ENCODE measurements at places on chromosomes 16 and 17.

DNA sequence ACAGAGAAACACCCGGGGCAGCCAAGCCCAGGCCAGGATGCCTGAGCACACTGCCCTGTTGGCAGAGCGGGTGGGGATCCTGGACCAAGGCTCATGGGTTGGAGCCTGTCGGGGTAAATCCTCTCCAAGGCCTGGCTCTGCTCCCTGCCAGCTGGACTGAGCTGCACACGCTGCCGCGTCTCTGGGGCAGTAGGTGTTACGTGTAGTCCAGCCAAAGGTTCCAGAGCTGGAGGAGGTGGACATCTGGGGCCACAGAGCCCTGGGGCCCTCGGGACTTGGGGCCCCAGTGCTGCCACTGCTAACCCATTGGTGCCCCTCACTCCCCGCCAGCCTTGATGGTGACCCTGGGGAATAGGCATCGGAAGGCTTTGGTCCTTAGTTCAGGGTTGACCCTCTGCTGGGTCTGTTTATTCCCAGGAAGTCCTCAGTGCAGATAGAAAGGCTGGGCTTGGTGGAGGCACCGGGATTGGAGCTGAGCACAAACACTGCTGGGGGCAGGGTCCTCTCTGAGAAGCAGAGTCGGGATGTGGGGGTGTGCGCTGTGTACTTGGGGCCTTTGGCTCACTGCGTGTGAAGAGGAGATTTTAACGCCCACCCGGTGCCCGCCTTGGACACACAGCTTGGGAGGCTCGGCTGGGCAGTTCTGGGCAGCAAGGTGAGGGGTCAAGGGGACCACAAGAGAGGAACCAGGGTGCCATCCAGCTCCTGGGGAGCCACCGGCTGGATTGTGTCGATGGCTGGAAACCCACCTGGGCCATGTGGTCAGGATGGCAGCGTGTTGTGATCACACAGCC is 16.3 kb upstream of the CBX4 start:
- DNase-seq, result no peak

DNA sequence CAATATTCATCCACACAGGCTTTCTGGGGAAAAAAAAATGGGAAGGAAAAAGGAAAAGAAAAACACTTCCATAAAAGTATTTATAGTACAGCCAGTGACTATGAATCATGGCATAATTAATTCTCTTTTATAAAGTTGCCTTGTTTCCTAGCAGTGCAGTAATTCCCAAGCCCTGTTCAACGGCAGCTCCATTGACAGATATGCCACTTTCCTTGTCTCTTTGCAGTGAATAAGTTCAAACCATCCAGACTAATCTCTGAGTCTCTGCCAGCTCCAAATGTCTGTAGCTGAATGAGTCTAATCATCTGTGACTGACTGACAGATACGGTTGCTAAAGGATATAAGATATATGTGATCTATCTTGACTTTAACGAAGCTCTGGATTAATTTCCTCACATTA is 52.9 kb upstream of the KCNJ16 start:
- DNase-seq, result no peak

GRCh38 chr17:77027271-77027889 is 113.4 kb upstream of the SEC14L1 start:
- no peak for DNase-seq

DNA sequence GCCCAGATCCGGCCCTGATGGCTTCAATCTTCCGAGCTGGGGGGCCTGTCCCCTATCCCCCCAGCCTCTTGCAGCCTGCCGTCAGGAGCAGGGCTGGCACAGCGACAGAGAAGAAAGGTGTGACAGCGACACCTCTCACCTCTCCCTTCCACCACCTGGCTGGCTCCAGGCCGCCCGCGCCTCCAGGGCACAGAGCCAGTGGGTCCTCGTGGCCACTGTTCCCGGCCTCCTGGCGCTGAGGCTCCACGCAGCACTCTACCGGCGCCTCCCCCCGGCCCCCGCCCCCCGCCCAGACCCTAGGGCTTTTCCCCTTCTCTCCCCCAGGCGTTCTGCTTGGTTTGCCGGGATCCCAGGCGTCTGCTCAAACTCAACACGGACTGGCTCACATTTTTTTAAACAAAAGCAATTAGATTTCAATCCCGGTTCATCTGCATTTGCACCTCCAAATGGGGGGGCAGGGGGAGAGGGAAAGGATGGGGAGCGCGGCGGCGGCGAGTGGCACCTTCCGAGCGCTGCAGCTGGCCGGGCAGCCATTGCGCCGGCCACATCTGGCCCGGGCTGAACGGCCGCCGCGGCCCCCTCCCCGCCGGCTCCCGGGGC is 12.8 kb upstream of the CBX8 start:
- no peak for DNase-seq

DNA sequence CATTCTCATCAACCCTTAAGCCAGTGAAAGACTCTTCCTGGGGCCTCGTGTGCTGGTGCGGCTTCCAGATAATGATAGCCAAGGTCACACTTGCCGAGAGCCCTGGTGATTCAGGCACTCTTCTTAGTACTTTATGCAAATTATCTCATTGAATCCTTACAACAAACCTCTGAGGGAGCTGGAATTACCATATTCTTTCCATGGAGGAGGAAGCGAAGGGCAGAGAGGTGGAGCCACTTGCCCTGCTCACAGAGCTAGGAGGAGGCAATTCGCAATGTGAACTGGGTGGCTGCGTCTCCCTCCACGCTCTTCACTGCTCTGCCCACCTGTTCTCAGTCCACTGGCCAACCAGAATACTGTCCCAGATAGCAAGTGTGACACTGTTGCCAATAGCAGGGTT is 409.7 kb downstream of the SNX29 start:
- DNase-seq, result no peak

DNA sequence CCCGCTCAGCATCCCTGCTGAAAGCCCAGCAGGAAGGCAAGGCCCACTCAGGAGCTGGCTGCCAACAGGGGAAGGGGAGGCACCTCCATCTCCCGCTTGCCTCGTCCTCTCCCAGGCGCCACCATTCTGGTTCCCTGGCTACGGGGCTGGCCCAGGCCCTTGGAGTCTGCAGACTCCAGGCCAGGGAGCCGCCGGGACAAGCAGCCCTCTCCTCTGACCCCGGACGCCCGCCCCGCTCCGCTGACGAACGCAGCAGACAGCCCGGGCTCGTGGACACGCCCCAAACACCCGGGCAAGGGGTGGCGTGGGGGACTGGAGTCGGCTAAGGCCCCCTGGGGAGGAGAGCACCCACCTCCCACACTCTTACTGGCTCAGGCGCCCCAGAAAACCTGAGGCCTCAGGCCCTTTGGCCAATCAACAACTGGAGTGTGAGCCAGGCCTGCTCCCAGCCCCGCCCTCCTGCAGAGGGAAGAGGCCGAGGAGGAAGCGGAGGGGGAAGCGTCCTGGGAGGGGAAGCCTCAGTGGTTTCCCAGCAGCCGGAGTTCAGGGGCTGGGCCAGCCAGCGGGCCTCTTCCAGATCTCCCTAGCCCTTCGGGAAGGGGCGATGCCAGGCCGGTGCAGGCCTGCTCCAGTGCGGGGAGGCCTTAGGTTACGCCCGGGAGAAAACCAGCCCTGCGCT is 4.2 kb downstream of the MNT start:
- no peak for DNase-seq

DNA sequence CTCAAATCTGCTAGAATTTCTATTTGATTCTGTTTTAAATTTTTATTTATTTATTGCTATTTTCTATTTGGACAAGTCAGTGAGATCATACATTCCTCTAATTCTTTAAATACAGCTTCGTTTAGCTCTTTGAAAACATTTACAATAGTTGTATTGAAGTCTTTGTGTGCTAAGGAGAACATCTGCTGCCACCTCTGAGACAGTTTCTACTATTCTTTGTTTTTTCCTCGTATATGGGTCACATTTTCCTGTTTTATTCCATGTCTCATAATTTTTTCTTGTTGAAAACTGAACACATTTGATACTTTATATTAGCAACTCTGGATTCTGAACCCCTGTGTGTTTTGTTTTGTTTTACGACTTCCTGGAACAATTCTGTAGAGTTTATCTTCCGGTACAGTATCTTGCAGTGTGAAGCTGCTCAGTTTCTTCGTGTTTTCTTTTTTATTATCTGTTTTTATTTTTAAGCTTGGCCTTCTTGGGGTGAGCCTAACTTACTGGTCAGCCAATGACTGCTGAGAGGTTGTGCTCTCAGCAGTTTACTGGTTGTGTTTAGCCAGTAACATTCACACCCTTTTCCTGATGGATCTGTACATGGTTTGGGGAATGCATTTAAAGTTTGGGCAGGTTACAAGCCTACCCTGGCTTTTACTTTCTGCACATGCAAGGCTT is 99.0 kb downstream of the CA4 start:
- DNase-seq, result no peak

DNA sequence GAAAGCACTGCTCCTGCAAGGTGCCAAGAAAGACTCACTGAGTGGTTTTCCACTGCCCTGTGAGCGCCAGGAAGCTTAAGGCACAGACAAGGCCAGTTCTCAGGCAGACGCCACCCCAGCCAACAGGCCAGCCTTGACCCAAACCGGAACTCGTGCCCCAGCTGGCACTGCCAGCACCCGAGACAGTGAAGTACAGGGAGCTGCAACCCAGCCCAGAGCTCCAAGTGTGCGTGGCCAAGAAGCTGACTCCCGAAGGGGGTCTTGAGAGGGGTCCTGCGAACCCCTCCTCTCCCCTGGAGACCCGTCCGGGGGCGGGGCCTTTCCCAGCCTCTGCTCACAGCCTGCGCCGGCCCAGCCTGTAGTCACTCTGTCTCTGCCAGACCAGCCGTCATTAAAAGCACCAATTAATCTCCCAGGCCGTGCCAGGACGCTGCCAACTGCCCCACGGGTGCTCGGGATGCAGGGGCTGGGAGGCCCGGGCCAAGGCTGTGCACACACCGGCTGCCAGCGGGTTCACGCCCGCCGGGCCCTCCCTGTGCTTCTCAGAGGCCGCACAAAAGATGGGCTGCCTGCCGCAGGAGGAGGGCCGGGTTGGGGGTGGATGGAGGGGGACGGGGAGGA is 4.4 kb upstream of the SOX8 start:
- no peak for DNase-seq

- no peak for DNase-seq
Observed at GRCh38 chr17:66518108-66518507, 215.7 kb downstream of the PRKCA start.

- no peak for DNase-seq
Observed at GRCh38 chr17:12631076-12631475, 34.6 kb upstream of the MYOCD start.

DNA sequence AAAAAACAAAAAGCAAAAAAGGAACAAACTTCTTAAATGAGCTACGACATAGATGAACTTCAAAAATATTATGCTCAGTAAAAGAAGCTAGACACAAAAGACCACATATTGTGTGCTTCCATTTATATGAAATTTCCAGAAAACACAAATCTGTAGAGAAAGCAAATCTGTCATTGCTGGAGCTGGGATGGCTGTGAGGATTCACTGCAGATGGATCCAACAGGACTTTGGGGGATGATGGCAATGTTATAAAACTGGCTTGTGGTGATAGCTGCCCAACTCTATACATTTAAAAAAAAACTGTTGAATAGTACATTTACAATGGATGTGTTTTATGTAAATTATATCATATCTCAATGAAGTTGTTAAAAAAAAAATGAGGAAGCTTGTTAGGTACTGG is 52.6 kb upstream of the MAP3K14 start:
- no peak for DNase-seq

DNA sequence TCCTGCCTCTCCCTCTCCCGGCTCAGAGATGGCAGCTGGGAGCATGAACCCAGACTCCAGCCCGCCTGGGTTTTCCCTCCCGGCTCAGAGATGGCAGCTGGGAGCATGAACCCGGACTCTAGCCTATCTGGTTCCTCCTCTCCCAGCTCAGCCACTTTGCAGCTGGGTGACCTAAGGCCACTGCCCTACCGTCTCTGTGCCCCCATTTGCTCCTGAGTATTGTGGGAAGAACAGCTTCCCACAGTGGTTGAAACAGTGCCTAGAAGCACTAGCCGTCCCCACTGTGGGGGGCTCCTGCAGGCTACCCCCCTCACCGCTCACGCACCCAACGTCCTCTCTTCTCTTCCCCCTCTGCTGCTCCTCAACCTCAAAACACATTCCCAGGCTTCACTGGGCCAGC is 99.9 kb upstream of the GSE1 start:
- no peak for DNase-seq

DNA sequence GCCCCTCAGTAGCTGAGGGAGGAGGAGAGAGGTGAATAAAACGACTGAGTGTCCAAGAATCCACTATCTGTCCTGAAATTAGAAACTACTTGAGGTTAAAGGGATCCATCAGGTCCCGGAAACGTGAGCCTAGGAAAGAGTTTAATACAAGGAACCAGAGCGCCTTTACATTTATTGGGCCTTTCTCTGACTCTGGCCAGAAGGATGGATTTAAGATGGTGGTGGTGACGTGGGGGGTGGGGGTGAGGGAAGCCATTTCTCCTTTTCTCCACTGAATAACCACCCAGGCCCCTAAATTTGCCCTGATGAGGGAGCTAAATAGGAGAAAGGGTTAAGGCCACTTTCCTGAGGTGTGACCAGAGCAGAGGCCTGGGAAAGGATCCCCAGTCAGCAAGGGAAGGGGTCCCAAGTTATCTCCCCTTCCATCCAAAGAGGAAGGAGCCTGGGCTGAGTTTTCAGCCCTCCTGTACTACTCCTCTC is 1.0 kb upstream of the HOXB9 start:
- DNase-seq, result no peak

- DNase-seq, result no peak
Observed at GRCh38 chr16:87332150-87332549, 15.0 kb upstream of the C16orf95 start.

- no peak for DNase-seq
Observed at GRCh38 chr17:47806913-47807255, 14.7 kb downstream of the OSBPL7 start.

Measured in activated CD4-positive, alpha-beta T cell treated with anti-CD3 and anti-CD28 coated beads, Interleukin-2, amount 50 U/mL, for 4 hours (primary cell).